ENCODE measurements at places on chromosomes 4 and X.

DNA sequence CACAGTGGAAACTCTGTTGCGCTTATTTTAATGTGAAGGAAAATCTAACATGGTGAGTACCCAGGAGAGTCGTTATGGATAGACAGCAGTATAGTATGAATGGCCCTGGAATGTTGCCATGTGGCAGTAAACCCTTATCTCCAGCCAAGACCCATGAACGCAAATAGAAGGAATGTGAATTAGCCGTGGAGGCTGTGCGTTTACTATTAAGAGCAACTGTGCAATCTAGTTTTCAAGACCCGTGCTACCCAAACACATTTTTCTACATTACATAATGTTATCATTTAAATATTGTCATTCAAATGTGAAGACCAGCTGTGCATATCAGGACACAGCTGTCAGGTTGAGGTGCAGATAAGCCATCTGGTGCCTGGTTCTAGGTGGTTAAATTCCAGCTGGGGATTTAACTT is 13.3 kb upstream of the AGA start:
- DNase-seq, result no peak

DNA sequence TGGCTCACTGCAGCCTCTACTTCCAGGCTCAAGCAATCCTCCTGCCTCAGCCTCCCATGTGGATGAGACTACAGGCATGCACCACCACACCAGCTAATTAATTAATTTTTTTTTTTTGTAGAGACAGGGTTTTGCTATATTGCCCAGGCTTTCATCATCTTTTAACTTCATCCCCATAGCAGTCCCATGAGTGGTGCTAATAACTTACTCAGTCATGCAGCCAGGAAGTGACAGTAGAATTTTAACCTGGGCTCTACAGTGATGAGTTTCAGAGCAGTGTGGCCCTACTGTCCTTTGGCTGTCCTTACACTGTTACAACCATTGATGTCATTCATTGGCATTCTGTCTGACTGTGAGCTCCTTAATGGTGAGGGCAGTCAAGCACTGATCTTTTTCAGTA is 3.9 kb upstream of the OCIAD2 start:
- no peak for DNase-seq

GRCh38 chr4:148779771-148780170 is 337.6 kb upstream of the NR3C2 start:
- no peak for DNase-seq

DNA sequence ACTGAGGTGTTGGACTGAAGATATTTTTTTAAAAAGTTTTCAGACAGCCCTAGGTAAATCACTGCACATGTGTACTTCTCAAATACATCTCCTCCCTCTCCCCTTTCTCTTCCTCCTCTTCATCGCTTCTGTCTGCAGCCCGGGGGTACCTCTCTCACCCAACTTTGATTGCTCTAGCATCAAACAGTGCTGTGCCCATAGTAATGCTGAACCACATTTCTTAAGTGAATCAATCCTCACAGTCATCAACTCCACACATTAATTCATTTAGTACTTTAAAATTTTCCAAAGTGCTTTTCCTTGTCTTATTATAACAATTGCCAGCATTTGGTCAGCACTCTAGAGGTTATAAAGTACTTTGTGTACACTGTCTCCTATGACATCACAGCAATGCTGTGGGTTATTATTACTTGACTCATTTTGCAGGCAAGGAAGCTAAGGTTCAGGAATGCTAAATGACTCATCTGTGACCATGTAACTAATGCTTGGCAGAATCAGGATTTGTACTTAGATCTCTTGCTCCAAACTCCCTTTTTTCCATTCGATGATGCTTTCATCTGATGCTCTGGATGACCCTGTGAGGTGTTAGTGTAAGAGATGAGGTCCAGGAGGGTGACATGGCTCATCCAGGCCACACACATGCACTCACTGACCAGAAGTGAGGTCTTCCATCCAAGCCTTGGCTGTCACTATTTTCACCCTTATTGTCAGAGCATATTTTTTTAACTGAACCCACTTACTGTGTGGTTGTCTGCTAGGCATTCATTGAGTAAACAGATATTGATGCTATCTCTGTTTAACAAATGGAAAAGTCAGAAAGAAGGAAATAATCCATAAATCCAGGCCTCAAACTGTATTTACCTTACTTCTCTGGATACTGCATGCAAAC is 58.8 kb downstream of the RHOH start:
- DNase-seq, result no peak

GRCh38 chrX:81261576-81261975 is 59.7 kb downstream of the SH3BGRL start:
- DNase-seq, result no peak

GRCh38 chr4:89657931-89658700 is 178.8 kb downstream of the SNCA start:
- no peak for DNase-seq

DNA sequence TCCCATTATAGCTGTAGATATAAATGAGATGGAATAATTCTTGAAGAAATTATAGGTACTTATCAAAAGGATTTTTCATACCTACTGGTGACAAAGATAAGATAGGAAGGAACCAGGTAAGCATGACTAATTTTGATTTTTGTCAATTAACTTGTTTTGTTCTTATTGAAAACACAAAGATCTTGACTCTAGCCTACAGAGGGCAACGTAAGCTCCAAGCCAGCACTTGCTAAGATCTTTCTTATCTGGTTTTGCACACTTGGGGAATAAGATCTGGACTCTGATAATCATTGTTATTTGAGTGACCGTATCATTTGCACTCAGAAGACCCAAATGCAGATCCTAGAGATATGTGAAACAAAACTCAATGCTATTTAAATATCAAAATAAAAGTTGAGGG is 223.4 kb downstream of the VEGFC start:
- no peak for DNase-seq
